ENCODE measurements at places on chromosomes 16 and 17.
A peak's percentile ranks its signal among the peaks of the same experiment; 100 is the strongest.

- no peak for DNase-seq
These were observed 16.3 kb upstream of the CDH15 start for GRCh38 chr16:89155184-89155679.

- DNase-seq, result no peak
These were observed 15.5 kb downstream of the BANP start for GRCh38 chr16:87966685-87967185.

GRCh38 chr16:14029658-14030057 is 41.5 kb upstream of the MRTFB start:
- no peak for DNase-seq

DNA sequence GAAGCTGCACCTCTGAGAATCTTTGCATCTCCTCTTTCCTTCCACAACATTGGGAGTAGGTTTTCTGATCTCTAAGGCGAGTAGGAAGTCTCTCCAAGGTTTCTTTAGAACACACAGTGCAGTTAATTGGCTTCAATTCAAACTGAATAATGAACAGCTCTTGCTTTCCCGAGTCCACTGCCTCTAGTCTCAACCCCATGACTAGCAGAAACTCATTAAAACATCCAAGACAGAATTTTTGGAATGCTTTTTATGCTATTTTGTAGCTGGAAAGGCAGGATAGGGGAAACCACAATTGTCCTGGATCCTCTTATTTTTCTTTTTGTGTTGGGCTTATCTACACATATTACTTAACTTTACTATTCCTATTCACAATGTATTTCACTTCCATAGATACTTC is 206.6 kb downstream of the CDH8 start:
- DNase-seq, result no peak

- DNase-seq, result no peak
These were observed 2.9 kb downstream of the MARCHF10 start for GRCh38 chr17:62805234-62805633.

- no peak for DNase-seq
These were observed 43.5 kb downstream of the CYB561 start for GRCh38 chr17:63402431-63403212.

- peak; percentile 62 for DNase-seq
These were observed 8.6 kb downstream of the RIPOR1 start for GRCh38 chr16:67537270-67537635.

- no peak for DNase-seq
These were observed 14.6 kb downstream of the MAPT start for GRCh38 chr17:45908935-45909334.

- no peak for DNase-seq
These were observed 98.3 kb downstream of the CMIP start for GRCh38 chr16:81542609-81543570.

- DNase-seq, result peak; percentile 73
These were observed 611.3 kb upstream of the SALL1 start for GRCh38 chr16:51762081-51762996.

GRCh38 chr16:5078626-5079025 is 7.0 kb downstream of the ALG1 start:
- no peak for DNase-seq

DNA sequence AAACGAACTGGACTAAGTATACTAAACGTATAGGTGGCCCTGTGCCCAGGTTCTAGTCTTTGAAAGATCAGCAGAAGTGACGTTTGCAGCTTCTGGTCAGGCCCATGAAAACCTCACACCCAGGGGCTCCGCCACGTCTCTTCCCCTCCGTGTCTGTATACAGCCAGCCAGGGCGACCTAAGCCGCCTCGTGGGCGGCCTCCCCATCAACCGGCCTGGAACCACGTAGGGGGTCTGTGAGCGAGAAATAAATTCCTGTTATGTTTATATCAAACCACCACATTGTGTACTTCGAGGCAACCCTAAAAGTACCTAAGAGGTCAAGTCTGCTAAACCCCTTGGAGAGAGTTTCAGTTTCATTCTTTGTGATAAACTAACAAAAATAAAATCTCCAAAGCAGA is 6.8 kb downstream of the TK1 start:
- no peak for DNase-seq

- DNase-seq, result no peak
These were observed 4.4 kb upstream of the CARHSP1 start for GRCh38 chr16:8872967-8873865.

DNA sequence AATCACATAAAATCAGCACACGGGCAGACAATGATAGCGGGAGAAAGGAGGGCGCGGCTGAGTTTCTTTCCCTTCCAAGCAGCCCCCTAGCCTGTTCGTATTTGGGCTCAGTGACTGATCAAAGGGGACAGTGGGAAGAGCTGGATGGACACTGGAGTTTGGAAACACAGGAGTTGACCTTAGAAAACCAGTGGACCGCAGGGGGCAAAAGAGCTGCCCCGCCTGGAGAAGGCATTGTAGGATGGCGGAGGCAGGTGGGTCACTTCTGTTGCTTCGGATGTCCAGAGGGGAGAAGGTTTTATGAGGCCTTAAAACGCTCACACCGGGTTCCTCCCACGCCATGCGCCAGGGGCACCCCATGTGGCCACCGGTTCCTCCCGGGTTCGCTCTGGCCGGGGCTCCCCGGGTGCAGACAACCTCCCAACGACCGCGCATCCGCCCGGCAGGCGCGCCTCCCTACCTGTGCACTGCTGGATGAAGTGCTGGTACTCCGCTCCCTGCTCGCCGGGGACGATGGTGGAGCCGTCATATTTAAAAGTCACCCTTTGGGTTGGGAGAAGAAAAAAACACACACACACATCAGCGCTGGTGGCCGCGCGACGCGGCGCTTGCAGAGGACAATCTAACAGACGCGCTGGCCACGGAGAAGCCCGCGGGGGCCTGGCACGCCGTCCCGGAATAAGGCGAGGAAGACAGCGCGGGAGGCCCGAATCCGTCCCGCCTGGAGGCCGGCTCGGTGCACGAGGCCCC is 662 bp downstream of the COTL1 start:
- DNase-seq, result peak; percentile 59

DNA sequence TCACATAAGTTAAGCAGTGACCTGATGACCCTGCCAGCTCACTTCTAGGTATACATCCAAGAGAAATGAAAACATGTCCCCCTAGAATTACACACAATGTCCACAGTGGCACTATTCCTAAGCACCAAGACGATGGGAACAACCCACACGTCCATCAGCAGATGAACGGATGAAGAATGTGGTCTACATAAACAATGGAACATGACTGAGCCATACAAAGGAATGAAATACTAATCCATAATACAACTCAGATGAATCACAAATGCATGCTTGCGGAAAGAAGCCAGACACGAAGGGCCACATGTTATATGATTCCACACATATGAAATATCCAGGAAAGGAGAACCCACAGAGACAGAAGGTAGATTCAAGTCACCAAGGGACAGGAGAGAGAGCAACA is 17.4 kb downstream of the USP22 start:
- no peak for DNase-seq

DNA sequence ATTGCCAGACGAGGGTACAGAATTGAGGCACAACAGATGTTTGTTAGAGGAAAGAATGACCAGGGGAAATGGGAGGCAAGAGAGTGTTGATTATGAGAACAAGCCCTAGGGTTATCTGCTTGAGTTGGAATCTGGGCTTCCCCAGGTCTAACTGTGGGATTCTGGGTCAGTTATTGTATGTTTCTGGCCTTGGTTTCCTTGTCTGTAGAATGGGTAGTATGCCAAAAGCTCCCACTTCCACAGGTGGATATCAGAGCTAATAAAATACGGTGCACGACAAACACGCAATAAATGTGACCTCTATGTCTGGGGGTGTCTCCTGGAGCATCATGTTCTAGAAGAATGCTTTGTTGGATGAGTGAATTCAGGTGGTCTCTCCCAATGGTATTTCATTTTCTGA is 517 bp downstream of the TMC5 start:
- no peak for DNase-seq

- DNase-seq, result no peak
These were observed 118.5 kb upstream of the ZNF267 start for GRCh38 chr16:31754998-31755615.

DNA sequence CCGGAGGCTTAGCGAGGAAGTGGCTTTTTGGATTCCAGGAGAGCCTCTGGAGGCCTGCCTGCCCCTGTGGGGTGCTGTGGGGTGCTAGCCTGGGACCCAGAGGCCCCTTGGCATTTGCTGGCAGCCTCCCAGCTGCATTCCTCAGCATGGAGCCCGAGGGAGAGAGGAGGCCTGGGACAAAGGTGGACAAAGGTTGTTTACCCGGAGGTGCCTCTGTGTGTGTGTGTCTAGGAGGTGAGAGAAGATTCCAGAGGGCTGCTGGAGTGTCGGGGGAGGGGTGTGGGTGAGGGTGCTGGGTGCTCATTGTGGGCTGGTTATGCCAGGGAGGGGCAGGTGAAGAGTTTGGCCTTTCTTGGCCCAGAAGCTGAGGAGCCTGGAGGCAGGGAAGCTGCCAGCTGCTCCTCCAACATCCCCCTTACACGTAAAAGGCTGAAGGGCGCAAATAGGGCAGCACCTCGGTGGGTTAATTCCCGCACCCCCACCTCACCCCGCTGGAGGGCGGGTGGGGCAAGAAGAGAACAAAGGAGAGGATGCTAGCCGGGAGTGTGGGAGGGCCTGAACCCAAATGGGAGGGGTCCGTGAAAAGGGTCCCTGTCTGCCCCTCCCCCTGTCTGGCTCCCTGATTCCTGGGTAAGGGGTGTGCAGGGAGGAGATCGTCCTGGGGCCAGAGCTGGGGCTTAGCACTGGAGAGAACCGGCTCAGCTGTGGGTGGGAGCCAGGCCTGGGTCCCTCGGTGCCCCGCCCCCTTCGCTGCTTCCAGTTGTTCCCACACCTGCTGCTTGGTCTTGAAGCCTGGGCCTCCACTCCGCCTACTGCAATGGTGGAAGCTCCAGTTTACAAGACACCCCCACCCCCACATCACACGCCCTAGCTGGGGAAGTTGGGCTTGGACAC is 9.9 kb downstream of the HEXIM2 start:
- no peak for DNase-seq

- no peak for DNase-seq
These were observed 2.8 kb downstream of the CEP20 start for GRCh38 chr16:15885560-15886001.

GRCh38 chr17:60523822-60524221 is 2.2 kb downstream of the APPBP2 start:
- DNase-seq, result no peak

- DNase-seq, result peak; percentile 33
These were observed 697 bp downstream of the NOL11 start for GRCh38 chr17:67718325-67718941.

DNA sequence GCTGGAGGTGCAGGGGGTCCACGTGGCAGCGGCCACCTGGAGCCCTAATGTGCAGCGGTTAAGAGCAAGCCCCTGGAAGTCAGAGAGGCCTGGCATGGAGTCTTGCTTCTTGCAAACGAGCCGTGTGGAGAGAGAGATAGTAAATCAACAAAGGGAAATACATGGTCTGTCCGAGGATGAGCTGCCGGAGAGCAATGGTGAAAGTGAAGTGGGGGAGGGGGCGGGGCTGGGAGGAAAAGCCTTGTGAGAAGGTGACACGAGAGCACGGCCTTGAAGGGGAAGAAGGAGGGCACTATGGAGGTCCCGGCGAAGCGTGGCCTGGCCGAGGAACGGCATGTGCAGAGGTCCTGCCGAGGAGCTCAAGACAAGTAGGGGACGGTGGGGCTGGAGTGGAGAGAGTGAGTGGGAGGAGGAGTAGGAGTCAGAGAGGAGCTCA is 6.0 kb upstream of the SERPINF1 start:
- no peak for DNase-seq

DNA sequence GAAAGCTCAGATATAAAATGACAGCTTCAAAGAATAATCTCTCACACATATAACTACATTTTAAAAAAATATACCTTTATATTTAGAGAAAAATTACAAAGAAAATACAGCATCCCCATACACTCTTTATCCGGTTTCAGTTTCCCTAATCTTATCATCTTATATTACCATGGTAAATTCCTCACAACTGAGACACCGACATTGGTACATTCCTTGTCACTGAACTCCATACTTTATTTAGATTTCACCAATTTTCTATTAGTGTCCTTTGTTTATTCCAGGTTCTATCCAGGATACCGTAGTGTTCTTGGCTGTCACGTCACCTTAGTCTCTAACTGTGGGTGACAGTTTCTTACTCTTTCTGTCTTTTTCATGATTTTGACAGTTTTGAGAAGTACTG is 22.0 kb upstream of the ABCA10 start:
- DNase-seq, result no peak

GRCh38 chr17:3693829-3694231 is 2.1 kb downstream of the P2RX5 start:
- peak; percentile 62 for DNase-seq

DNA sequence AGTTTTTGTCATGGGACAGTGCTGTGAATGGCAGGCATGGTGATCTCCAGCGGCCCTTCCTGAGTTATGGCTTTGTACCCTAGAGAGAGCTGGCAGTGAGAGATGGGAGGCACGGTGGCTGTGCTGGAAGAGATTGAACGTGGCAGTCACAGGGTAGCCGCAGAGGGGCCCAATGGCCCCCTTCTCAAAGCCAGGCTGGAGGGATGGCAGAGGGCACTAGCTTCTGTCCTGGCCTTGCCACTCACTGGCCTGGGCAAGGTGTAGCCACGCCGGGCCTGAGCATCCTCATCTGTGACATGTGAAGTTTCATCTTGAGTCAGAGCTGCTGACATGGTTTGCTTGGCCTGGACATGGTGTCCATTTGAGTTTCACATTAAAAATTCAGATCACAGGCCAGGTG is 3.9 kb upstream of the ATP2A1 start:
- no peak for DNase-seq

DNA sequence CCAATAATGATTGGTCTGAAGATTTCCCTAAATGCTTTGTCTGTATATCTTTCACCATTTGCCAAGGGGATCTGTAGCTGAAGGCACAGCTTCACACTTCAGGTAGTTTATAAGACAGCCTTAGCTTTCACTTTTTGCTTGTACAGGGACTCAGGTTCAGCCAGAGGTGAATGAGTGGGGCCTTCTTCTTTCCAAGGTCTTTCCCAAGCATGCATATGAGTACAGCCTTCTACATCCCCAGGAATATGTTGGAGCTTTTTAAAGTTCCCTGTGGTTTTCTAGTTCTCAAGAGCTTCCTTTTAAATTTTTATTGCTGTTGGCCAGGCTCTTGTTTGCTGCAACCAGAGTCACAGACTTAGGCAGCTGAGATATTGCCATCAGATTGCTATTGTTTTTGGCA is 17.9 kb upstream of the SPDYE4 start:
- no peak for DNase-seq

GRCh38 chr17:68941761-68942160 is 13.4 kb downstream of the ABCA8 start:
- no peak for DNase-seq

DNA sequence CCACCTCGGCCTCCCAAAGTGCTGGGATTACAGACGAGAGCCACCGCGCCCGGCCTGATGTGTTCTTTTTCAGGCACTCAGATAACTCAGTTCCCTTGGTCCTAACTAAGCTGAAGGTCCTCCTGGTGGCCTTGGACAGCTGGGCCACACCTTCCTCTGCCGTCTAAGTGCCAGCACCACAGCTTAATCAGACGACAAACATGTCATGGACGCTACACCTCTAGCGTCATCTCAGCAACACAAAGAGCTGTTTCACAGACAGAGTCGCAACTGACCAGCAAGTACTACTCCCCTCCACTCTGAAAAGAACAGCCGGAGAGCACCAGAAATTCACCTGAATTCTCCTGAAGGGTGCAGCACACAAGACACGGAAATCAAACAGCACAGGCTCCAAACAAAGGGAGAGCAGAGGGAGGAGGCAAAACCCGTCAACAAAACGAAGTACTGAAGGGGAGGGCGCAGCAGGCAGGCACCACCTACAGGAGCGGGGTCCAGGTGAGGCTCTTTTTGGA is 4.4 kb downstream of the TRAP1 start:
- no peak for DNase-seq

GRCh38 chr16:87464691-87465300 is 28.0 kb downstream of the ZCCHC14 start:
- peak; percentile 56 for DNase-seq

- no peak for DNase-seq
These were observed 118.7 kb downstream of the MRM1 start for GRCh38 chr17:36720131-36720530.
